ENCODE measurements at places on chromosomes 6 and 20.

DNA sequence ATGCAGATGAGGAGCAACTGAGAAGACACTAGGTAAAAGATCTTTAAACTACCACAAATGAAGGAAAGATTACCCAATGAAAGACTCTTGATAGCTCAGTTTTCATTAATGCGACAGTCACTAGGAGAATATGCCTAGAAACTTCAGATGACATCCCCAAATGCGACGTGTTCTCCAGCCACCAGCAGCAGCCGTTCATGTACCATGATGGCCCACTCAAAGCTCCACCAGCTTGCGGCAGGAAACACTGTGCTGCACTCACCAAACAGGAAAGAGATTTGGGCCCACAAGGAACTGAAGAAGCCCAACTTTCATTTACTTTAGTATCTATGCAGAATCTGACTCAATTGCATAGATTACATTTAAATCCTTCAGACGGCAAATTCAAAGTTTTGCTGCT, 7.5 kb downstream of the DIDO1 start:
- DNase-seq: peak; percentile 31

- no peak for DNase-seq
Observed at GRCh38 chr6:86152546-86152945, 509.9 kb upstream of the SYNCRIP start.

- no peak for DNase-seq
Observed at GRCh38 chr6:42349753-42350511, 101.8 kb downstream of the TRERF1 start.

GRCh38 chr6:17491416-17492142, 98.2 kb downstream of the CAP2 start:
- DNase-seq: no peak

- peak; percentile 98 for DNase-seq
Observed at GRCh38 chr6:36027501-36028087, at the start of gene MAPK14. MAPK14 (plus strand) TSS chr6:36027808; CDS start chr6:36028158, 350 bp downstream.

DNA sequence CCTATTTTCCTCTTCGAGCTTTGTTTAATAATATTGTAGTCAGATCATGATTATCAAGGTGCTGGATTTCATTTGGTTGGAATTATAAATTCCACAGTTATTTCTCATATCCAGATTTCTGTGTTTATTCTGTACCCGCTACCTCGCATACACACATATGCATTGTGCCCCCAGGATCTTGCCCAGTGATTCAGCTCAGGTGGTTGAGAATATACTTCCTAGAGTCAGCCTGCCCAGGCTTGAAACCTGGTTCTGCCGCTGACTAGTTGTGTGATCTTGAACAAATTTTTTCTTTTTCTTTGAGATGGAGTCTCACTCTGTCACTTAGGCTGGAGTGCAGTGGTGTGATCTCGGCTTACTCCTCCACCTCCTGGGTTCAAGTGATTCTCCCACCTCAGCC, 14.7 kb downstream of the GINM1 start:
- DNase-seq: no peak

GRCh38 chr20:58078741-58079522, 149.5 kb downstream of the ANKRD60 start:
- DNase-seq: no peak

DNA sequence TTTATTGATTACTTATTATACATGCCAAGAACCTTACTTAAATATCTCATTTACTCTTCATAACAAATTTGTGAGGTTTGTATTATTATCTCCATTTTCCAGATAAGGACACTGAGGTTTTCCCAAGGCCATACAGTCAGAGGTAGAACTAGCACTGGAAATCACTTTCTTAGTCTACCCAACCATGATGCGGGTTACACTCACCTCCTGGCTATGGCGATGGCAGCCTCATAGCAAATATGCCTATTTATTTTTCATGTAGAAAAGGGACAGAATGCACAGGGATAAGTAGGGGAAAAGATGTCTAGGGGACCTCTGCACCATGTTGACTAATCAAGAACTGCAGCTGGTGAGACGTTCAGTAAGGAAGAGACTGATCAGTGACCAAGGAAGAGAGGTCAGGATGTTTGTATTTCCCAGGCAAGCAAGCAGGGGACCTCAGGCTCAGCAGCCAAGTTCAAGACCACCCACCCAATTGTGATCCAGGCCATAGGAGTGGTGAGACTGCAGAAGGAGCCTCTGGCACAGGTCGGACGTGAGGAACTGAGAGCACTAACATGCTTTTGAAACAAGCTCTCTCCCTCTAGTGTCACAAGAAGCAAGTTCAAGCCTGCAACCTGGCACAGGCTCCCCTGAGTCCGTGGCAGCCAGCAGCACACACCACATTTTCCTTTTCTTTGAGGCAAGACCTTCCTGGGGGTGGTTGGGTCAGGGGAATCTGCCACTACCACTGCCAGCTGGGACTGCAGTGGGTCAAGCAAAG, 97.8 kb downstream of the GMPR start:
- no peak for DNase-seq

DNA sequence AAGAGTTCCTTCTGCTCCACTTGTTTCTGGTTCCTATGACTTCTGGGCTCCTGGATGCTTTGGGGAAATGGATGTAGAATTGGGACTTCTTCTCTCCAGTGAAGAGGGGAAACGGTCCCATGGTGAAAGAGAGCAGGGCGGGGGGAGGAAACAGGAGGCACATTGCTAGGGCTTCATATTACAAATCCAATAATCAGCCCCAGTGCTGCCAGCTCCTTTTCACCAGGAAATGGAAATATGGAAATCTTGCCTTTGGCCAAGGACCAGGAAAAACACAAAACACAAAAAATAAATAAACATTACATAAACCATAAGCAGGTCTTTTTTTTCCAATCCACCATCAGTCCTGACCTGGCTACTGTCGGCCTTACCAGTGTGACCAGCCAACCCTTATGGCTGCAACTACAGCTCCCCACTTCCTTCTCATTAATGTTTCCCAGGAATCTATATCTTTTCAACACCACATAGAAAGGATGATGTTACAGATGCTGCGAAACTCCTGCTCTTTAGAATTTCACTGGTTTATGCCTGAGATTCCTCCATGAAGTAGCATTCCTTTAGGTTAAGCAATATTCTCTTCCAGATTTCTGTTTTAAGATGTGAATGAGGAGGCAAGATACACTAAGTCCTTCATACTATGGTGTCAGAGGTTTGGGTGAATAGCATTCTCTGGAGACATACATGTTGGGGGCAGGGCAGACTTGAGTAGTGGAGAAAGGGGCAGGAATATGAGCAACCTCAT, 2.0 kb downstream of the PI3 start:
- DNase-seq: no peak

GRCh38 chr6:44649365-44650025, 262.0 kb downstream of the CDC5L start:
- no peak for DNase-seq

GRCh38 chr6:85115876-85116275, 334.0 kb upstream of the NT5E start:
- no peak for DNase-seq

DNA sequence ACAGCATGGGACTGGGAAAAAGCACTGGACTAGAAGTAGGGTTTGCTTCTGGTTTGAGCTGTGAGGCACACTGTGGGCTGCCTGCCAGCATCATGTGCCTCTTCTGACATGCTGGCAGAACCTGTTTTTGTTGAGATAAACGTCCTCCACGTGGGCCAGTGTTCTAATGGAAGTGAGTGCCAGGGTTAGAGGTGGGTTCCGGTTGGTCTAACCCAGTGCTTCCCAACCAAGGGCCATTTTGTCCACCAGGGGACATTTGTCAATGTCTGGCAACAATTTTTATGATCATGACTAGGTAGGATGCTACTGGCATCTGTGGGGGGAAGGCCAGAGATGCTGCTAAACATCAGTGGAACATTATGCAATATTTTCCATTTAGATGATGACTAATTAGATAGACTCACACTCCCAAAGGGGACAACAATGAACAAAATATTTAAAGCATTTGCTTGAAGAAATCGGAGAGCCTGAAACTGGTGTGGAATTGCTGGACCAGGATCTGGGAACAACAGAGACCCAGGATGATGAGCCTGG, 7.8 kb upstream of the APMAP start:
- no peak for DNase-seq

GRCh38 chr6:143176090-143177021, 115.7 kb downstream of the AIG1 start:
- no peak for DNase-seq

GRCh38 chr20:24297993-24298392, 171.4 kb upstream of the SYNDIG1 start:
- DNase-seq: no peak

DNA sequence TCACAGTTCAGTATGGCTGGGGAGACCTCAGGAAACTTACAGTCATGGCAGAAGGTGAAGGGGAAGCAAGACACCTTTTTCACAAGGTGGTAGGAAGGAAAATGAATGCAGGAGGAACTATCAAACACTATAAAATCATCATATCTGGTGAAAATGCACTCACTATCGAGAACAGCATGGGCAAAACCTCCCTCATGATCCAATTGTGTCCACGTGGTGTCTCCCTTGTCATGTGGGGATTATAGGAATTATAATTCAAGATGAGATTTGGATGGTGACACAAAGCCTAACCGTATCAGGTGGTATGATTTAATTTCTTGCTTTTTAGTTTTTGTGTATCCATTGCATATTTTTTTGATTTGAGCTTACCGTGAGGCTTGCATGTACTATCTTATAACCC, 133.2 kb upstream of the SYNCRIP start:
- no peak for DNase-seq

DNA sequence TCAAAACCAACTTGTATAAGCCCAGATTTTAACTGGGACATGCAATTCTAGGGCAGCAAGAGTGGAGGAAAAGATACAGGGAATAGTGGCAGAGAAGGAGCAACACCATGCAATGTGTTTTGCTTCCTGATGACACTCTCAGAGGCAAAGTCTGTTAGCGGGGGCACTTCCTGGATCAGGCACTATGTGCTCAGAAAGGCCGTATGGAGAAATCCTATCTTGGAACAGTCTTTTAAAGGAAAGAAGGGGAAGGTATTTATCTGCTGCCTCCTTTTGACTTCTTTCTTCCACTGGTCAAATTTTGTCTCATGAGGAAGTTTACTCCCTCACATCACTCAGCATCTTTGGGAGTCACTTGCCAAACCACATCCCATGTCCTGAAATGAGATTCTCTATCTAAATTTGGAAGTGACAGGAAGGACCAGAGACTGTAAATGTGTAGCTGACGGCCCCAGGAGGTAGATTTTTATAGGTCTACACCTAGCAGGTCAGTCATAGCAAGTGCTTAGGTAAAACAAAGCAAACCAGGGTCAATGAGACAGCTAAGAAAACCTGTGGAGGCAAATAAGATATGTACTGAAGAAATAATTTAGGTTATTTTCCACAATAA, 91.7 kb upstream of the ELOVL5 start:
- DNase-seq: no peak

DNA sequence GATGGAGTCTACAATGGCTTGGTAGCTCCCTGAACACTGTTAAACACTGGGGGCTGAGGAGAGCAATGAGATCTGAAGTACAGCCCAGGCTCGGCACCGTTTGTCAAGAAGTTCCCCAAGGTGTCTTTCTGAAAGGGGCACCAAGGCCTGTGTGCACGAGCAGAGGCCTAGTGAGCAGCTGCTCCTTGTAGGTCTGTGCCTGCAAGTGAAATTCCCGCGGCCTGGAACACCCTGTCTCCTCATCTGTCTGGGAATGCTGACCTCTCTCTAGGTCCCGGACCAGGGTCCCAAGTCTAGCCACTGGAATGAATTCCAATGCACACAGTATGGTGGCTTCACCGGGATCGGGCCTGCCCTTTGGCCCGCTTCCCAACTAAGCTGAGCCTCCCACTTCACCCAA, 134.8 kb downstream of the FOXC1 start:
- no peak for DNase-seq

DNA sequence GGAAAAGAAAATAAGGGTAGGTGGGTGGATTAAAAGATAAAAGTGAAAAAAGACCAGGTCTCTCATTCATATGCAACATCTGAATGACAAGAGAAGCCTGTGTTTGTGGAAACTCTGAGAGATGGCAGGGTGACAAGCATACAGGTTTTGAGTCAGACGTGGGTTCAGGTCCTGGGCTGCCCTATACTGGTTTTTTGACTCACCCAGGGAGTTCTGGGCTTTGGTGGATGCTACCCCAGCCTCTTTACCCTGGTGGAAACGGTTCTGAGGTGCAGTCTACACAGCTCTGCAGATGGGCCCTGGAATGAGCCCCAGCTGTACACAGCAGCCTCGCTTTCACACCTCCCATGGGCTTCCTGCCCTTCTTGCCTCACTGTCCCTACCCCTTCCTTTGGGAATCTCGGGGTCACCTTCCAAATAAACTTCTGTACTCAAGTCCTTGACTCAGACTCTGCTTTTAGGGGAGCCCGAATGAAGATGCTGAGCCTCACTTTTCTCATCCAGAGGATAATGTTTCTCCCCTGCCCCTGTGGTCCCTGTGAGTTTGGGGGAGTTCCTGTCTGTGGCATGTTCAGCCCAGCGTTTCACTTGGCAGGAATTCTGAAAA, 77.7 kb upstream of the CLDN20 start:
- DNase-seq: no peak

- no peak for DNase-seq
Observed at GRCh38 chr6:53960311-53960710, 150.9 kb upstream of the MLIP start.

DNA sequence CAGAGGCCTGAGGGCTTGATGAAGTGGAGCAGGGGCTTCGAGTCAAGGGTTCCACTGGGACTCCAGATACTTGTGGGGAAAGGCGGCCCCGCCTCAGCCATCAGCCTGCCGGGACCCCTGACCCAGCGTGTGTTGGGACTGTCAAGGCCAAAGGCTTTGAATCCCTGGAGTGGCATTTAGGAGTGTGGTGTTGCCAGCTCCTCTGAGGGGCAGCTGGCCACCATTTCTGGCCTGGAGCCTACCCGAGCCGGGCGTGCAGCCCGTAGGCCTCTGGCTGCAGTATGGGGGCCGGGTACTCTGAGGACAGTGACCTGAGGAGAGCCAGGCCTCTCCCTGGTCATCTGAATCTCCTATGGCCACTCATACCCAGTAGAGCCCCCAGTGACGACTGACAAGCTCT, 40.0 kb downstream of the RRBP1 start:
- no peak for DNase-seq

GRCh38 chr20:18694071-18694470, 106.2 kb downstream of the DTD1 start:
- no peak for DNase-seq

DNA sequence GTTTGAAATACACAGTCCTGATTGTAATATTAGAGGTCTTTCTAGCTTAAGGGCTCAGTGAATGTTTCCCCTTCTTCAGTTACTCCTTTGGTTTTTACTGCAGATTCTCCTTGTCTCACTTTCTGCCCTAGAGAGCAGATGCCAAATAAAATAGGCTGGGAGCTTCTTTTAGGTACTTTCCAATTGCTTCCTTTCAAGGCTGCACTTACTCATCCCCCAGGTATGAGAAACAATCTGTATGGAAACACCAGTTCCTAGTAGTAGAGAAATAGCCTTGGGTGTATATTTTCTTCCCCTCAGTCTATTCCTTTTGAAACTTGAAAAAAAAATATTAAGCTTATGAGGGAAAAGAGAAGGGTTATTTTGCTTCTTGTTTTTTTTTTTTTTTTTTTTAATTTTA, 139.7 kb downstream of the PAK5 start:
- no peak for DNase-seq

DNA sequence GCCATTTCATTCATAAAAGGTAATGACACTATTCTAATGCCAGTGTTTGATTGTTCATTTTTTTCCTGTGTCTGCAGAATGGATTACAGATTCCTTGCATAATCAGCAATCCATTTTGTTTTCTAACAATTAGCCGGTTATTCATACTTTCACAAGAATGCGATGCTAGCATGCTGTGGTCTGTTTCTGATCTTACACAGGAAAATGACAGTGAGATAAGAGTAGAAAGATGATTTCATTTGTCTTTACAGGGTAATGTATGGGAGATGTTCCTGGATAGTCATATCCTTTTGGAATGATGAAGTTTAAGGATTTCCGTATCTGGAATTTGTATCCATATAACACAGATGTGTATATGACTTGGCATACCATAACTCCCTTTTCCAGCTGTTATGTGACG, 207.3 kb downstream of the FARS2 start:
- no peak for DNase-seq

Measured in activated CD8-positive, alpha-beta memory T cell treated with anti-CD3 and anti-CD28 coated beads, Interleukin-2, amount 50 U/mL, for 4 hours (primary cell).